ENCODE measurements at places on chromosomes 12 and 14.
A peak's percentile ranks its signal among the peaks of the same experiment; 100 is the strongest.

GRCh38 chr14:104383088-104383995 lies 196.2 kb upstream of the C14orf180 start:
- no peak for DNase-seq

DNA sequence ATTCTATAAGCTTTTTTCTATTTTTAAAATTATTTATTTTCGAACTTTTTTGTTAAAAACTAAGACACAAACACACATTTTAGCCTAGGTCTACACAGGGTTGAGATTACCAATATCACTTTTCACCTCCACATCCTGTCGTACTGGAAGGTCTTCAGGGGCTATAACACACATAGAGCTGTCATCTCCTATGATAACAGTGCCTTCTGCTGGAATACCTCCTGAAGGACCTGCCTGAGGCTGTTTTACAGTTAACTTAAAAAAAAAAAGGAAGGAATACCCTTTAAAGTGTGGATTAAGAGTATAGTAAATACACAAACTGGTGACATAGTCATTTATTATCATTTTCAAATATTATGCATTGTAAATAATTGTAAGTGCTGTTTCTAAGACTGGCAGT lies 43.0 kb downstream of the RASSF8 start:
- DNase-seq: no peak

- DNase-seq: no peak
These were observed 117.7 kb upstream of the MYL2 start for GRCh38 chr12:111038077-111038476.

- peak; percentile 35 for DNase-seq
These were observed 139.3 kb downstream of the ADGRD1 start for GRCh38 chr12:131092901-131093603.

- DNase-seq: no peak
These were observed 25.5 kb downstream of the NKX2-8 start for GRCh38 chr14:36556811-36557433.

DNA sequence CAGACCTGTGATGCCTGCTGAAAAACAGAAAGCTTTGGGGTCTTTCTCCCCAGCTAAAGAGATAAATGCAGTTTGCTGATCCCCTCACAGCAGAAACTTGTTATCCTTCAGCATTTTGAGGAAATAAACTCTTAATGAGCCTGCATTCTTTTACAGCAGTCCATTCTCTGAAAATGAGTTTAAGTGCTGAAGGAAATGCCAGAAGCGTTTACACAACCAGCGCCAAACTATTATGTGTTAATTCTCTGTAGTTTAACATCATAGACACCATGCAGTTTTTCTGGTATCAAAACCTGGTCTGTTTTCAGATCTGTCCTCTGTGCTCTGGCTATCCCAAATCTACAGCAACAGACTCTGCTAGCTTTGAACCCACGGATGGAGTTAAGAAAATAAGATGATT lies 291.3 kb downstream of the NPAS3 start:
- DNase-seq: no peak

GRCh38 chr12:15829255-15829654 lies 40.1 kb upstream of the EPS8 start:
- no peak for DNase-seq

All from stimulated activated CD8-positive, alpha-beta memory T cell treated with anti-CD3 and anti-CD28 coated beads, Interleukin-7, amount 100 ng/mL, for 48 hours (primary cell).